ENCODE measurements at places on chromosomes 6 and 20.
A peak's percentile ranks its signal among the peaks of the same experiment; 100 is the strongest.

- DNase-seq: no peak
These were observed 102.2 kb downstream of the NRN1 start for GRCh38 chr6:5904532-5904931.

GRCh38 chr6:107648983-107649382 lies 159.1 kb downstream of the SOBP start:
- no peak for DNase-seq

- DNase-seq: no peak
These were observed 15.7 kb downstream of the BMP7 start for GRCh38 chr20:57250607-57251343.

DNA sequence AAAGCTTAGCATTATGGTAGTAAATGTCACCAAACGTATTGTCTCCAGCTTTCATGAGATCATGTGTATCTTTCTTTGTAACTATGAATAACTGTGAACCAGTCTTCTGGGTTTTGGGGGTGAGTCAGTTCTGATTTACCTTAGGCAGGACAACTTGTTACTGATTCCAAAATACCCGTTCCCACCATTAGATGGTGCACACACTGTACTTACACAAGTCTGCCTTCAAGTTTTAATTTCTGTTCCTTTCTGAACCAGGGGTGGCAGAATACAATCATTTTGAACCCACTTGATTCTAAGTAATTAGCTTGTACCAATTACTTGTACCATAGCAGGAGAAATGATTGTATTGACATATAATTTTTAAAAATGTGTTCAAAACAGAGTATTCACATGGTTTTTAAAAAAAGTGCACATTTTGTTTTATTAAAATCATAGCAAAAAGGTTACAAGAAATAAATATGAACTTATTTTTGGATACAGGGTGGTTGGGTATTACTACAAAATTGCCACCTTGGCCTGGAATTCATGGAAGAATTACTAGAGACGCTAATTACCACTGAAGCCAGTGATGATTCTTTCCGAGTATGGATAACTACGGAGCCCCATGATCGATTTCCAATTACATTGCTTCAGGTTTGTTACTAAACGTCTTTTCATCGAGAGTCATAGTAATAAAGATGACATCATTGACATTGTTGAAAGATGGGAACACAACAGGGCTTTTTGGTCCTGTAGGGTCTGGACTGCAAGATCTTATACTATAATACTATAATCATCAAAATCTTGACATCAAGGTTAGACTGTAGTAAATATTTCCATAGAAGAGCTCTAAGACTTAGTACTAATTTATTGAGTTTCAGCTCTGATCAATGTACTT lies 75.2 kb upstream of the GLP1R start:
- no peak for DNase-seq

DNA sequence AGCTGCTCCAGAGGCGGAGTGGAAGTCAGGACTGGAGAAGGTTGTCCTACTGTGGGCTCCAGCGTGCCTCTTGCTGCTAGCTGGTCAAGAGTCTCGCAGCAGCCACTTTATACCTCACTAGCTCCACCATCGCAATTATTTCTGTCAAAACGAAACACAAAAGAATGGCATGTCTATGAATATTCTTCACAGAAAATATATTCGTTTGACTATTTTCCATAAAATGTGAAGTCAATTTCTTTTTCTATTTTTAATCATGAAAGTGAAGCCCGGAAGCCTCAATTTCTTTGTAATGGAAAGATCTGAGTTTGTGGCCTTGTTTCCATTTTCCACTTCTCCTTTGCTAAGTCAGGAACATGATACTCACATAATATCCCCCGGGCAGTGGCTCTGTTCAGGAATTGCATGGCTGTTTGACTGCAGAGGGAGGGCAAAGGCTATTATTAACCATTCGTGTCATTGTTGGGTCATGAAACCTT lies 51.7 kb downstream of the DTD1 start:
- no peak for DNase-seq

- DNase-seq: peak; percentile 78
These were observed 984 bp upstream of the ABT1 start for GRCh38 chr6:26595669-26596269.

- DNase-seq: no peak
These were observed 90.1 kb upstream of the EDN1 start for GRCh38 chr6:12200015-12200564.

- DNase-seq: no peak
These were observed 55.9 kb downstream of the PROKR2 start for GRCh38 chr20:5260889-5261288.

GRCh38 chr6:33983109-33983716 lies 162.7 kb downstream of the GRM4 start:
- DNase-seq: no peak

- DNase-seq: no peak
These were observed 114.1 kb upstream of the SGK1 start for GRCh38 chr6:134432036-134432435.

DNA sequence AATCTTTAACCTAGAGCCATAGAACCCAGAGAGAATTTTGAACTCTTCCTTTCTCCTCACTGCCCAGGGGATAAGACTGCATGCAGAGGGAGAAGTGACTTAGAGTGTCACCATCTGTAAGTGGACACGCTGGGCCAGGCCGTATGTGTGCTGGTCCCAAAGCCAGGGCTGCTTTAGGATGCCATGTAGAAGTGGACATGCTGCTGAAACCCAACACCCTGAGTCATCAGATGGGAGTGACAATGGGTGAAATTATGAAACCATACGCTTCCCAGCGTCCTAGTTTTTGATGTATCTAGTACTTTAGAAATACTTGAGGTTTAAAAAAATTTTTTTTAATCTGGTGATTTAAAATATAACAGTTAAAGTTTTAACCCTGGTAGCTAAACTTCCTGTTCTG lies 191.1 kb downstream of the FNDC1 start:
- no peak for DNase-seq

DNA sequence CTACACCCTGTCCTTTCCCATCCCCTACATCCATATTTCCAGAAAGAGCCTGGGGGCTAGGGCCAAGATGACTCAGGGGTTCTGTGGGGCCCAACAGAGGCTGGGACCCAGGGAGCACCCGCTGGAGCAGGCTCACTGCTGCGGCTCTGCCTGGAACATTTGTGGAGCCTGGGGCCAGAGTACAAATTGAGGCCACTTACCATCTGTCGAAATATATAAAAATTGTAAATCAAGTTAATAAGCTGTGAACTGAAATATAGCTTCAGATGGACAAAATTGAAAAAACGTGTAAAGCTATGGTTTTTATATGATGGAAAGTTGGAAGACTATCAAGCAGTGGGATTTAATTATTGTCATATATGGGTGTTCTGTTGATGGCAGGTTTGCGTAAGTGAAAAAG lies 82.9 kb upstream of the ATXN1 start:
- DNase-seq: no peak

GRCh38 chr6:13712599-13712898 lies 914 bp upstream of the RANBP9 start:
- no peak for DNase-seq

GRCh38 chr20:13756551-13756950 lies 28.2 kb downstream of the ESF1 start:
- no peak for DNase-seq

DNA sequence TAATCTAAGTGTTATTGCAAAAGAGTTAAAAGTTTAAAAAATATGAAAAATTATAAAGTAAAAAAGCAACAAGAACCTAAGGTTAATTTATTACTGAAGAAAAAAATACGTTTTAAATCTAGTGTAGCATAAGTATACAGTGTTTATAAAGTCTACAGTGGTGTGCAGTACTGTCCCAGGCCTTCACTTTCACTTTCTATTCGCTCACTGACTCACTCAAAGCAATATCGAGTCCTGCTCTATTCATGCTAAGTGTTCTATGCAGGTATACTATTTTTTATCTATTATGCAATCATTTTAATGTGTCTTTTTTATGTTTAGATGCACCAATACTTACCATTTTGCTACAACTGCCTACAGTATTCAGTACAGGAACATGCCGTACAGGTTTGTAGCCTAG lies 113.0 kb downstream of the MANEA start:
- DNase-seq: no peak

- DNase-seq: no peak
These were observed 104.3 kb upstream of the BEND6 start for GRCh38 chr6:56850626-56851025.

DNA sequence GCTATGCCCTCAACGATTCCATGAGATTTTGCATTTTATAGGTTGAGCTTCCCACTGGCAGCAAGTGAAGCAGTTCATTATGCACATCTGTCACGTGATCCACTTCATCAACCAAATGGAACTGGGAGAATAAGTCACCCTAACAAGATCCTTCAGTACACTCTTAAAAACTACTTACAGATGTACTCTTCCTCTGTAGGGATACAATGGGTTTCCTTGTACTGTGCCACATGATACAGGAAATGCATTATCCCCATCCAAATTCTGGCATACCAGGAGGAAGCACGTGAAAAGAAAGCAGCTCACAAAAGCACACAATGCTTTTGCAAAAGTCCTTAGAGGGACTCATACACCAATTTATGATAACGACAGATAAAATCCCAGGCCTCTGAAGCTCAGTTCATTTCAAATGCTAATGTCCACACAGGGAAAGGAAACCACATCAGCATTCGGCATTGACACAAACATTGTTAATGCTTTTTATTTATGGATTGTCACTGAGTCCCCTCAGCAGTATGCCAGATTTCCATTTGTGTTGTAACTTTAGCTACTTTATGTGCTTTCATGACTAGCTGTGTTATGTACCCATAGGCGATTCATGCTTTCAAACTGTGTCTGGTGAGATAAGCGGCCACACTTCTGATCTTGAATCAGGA lies 58.1 kb upstream of the REV3L start:
- DNase-seq: no peak

- no peak for DNase-seq
These were observed 438.0 kb upstream of the IMPG1 start for GRCh38 chr6:76510489-76510888.

- DNase-seq: no peak
These were observed 30.7 kb downstream of the TRAM2 start for GRCh38 chr6:52546192-52546591.

DNA sequence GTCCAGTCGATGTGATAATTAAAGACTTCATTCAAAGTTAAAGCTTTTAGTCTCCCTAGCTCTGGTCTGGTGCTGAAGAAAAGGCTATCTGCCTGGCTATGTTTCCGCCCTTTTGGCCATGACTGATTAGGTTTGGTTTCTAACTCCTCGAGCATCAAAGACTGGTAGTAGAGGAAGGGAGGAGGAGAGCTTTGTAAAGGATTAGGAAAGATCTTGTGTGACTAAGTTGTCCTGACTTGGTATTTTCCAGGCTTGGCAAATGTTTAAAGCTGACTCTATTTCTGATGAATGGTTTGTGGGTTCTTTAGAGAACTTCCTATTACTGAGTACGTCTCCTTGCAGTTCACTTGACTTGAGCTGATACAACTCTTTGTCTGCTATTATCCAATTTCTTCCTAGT lies 312.9 kb downstream of the GJA1 start:
- DNase-seq: no peak

- no peak for DNase-seq
These were observed 49.5 kb upstream of the TFAP2D start for GRCh38 chr6:50663806-50664205.

GRCh38 chr6:71224011-71224410 lies 64.6 kb upstream of the OGFRL1 start:
- DNase-seq: no peak

DNA sequence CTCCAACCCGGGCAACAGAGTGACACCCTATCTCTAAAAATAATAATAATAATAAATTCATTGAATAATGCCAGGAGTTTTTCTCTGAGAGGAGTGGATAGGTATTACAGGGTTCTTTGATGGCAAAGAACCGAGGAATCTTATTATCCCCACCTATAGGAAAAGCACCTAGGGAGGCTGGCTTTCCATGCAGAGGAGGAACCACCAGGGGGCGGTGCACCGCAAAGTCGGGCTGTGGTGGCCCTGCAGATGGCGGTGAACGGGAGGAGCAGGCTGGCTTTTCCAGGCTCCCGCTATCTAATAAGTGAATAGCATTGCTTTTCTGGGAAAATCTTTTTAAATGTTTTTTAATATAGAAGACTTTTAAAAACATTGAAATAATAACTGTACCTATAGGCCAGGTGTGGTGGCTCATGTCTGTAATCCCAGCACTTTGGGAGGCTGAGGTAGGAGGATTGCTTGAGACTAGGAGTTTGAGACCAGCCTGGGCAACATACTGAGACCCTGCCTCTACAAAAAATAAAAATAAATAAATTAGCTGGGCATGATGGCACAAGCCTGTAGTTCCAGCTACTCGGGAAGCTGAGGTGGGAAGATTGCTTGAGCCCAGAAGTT lies 864.2 kb downstream of the KIF16B start:
- DNase-seq: peak; percentile 1

GRCh38 chr6:160735523-160735922 lies 33.5 kb downstream of the PLG start:
- DNase-seq: no peak

- DNase-seq: no peak
These were observed 118.1 kb downstream of the TRDN start for GRCh38 chr6:123518441-123519188.

- DNase-seq: no peak
These were observed 696.7 kb downstream of the RNF144B start for GRCh38 chr6:19083801-19084200.

DNA sequence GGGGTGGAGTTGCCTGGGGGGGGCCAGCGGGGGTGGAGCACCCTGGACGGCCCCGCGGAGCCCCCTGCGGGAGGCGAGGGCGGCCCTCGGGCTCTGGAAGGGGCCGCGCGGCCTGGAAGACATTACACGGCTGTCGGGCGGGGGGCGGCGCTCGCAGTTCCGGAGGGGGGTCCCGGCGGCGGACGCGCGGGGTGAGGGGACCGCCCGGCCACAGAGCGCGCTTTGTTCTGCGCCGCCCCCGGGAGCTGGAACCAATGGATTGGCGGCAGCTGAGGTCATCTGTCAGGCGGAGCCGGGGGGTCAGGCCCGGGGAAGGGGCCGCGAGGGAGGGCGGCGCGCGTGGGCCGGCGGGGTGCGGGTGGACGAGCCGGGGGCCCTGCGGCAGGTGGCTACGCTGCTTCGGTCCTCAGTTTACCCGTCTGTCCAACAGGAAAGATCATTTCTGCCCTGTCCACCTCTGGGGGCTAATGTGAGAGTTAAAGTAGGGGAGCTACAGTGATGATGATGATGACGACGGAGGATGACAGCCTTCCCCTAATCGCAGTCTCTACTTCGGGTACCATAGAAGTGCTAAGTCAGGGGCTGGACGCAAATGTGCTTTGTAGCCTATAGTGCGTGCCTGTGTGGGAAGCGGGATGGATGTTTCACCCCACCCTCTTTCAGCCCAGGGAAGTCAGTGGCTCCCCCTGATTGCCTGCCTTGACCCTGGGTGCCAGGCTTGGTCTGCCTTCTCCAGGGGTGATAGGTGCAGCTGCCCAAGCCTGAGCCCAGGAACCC lies 10.4 kb downstream of the SRXN1 start:
- no peak for DNase-seq

DNA sequence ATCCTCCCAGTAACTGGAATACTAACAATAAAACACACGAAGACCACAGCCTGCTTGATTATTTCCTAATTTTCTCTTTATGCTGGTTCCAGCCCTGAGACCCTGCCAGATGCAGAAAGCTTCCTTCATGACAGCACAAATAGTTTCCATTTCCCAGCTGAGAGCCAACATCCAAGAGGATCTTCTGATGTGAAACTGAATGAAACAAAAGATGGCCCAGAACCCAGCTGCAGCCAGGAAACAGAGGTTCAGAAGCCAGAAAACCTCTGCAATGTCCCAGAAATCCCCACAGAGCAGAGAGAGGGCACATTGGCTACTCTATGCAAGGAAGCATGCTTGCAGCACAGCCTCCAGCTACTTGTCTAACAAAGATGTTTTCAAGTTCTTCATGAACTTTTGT lies 61.8 kb upstream of the PLEKHG1 start:
- DNase-seq: no peak

- no peak for DNase-seq
These were observed 103.6 kb upstream of the BMP2 start for GRCh38 chr20:6663751-6664388.

Measured in stimulated activated CD8-positive, alpha-beta memory T cell treated with anti-CD3 and anti-CD28 coated beads, Interleukin-2, amount 100 ng/mL, for 1 hour (primary cell).